ENCODE measurements at places on chromosomes 11 and 22.

- peak; percentile 24 for DNase-seq
These were observed 250.3 kb upstream of the TBCEL start for GRCh38 chr11:120773501-120774031.

DNA sequence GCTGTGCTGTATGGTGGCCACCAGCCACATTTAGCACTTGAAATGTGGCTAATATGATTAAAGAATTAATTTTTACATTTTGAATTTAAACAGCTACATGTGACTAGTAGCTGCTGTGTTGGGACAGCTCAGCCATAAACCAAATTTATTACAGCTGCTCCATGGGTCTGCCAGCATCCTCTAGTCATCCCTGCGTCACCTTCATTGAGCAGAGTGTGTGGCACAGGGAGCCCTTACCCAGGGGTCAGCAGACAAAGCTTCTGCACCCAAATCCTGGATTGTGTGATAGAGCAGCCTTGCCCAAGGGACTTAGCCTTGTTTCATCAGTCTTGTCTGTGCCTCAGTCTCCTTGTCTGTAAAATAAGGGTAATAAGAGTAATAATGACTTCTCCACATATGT, 19.4 kb upstream of the ACCSL start:
- DNase-seq, result no peak

DNA sequence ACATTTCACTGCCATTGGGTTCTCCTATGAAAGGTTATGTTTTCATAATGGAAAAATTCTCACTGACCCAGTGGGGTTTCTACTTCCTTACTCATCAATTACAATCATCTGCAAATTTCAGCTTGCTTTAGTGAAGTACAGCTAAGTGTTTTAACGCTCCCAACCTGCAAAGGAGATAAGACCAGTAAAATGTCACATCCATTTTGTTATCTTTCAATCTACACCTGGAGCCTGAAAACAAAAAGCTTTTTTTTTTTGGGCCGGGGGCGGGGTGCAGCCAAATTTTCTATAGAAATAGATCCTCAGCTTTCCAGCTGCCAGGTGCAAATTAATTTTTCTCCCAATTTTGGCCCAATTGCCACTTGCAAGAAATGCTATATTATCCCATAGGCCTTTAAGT, 40.6 kb downstream of the CADM1 start:
- no peak for DNase-seq

GRCh38 chr22:46042786-46043185, 65.8 kb upstream of the WNT7B start:
- DNase-seq, result no peak

GRCh38 chr22:27554106-27554811, 247.3 kb downstream of the MN1 start:
- no peak for DNase-seq

GRCh38 chr11:37967635-37968034, 1369.6 kb upstream of the RAG2 start:
- DNase-seq, result no peak

- DNase-seq, result no peak
These were observed 425 bp upstream of the KDELR3 start for GRCh38 chr22:38467438-38467903.

DNA sequence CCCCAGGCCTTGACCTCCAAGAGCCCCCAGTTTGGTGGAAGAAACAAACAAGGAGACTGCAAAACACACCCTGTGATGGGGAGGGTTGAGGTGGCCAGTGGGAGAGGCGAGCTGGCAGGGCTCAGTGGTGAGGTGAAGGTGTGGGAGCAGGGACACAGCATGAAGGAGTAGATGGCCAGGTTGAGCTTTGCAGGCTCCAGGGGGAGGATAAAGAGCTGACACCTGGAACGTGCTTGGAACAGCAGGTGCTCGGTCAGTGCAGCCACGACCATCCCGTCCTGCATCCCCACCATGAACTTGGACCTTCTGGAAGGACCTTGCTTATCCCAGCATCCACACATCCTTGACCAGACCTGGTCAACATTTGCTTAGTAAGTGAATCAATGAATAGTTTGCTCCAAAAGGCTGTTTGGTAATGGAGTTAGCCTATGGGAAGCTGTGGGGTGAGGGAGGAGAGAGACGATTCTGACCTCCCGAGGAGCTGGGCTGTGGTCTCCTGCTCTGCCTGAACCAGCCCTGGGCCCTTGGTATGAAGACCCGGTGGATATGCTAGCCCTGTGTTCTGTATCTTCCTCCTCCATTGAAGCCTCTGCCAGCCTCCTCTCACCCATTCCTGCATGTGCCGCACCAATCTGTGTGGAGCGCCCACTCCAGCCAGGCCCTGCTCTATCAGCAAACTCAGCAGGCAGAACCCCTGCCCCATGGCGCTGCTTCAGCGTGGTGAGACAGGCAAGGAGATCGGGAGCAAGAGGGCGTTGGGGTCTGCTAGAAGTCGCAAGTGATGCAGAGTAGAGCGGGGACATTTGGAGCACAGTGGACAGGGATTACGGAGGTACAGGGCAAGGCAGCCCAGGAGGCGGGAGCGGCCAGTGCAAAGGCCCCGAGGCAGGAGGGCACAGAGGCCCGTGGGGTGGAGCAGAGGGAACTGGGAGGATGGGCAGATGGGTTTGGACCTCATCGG, 9.9 kb downstream of the LINC01488 start:
- no peak for DNase-seq

- no peak for DNase-seq
These were observed 9.6 kb upstream of the UCP3 start for GRCh38 chr11:74018331-74019005.

- no peak for DNase-seq
These were observed 240.5 kb upstream of the API5 start for GRCh38 chr11:43071338-43071737.

DNA sequence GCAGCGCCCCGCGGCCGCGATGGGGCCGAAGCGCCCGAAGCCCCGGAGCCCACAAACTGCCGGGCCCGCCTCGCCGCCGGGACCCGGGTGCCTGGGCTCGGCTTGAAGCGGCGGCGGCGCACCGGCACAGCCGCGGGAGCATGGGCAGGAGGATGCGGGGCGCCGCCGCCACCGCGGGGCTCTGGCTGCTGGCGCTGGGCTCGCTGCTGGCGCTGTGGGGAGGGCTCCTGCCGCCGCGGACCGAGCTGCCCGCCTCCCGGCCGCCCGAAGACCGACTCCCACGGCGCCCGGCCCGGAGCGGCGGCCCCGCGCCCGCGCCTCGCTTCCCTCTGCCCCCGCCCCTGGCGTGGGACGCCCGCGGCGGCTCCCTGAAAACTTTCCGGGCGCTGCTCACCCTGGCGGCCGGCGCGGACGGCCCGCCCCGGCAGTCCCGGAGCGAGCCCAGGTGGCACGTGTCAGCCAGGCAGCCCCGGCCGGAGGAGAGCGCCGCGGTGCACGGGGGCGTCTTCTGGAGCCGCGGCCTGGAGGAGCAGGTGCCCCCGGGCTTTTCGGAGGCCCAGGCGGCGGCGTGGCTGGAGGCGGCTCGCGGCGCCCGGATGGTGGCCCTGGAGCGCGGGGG, 346 bp downstream of the FJX1 start:
- peak; percentile 57 for DNase-seq

DNA sequence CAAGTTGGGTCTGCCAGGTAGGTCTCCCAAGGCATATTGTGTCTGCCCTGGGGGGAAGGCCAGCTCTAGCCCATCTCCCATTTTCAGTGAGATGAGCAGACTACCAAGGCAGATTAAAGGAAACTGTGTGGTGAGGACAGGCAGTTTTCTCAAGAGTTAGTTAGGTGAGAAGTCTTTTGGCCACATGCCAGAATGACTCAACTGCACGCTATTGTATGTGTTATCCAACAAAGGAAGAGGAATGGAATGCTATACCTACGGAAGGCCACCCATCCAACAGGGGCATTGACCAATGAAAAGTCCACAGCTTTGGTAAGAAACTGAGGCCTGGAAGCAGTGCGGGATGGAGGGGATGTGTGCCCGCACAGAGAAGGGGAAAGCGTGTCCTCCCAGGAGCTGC, 941.7 kb downstream of the NTM start:
- DNase-seq, result no peak

DNA sequence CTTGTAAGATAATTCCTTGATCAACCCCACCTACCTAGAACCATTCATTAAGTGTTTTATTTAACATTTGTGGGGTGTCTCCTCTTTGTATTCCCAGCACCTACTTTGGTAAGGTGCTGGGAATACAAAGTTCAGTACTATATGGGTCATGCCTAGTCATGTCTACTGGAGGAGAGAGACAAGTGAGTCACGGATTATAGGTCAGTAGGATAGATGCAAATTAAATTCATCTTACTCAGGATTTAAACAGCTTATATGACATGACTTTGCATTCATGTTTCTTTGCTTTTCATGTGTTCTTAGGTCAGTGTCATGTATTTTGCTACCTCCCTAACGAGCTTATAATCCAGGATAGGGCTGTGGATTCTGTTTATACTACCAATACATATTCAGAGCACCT, 3.4 kb upstream of the FADS1 start:
- no peak for DNase-seq

GRCh38 chr22:20238536-20238900, 29.6 kb downstream of the RTN4R start:
- DNase-seq, result peak; percentile 96

- DNase-seq, result no peak
These were observed 4.4 kb downstream of the NAGA start for GRCh38 chr22:42066126-42066761.

DNA sequence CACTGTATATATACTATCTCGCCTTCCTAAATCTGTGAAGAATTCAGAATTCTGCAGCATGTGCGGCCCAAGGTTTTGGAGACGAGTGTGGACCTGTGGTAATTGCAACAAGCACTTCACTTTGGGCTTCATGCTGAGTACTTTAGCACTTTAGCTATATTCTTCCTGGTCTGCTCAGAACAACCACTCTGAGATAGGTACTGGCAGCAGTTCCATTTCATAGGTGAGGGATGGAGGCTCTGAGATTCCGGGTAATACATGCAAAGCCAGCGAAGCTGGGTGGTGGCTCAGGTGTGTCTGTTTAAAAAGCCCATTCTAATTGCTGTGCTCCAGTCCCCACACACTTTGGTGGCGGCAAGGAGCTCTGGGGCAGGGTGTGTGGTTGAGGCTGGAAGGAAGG, 6.4 kb downstream of the ELF5 start:
- no peak for DNase-seq

DNA sequence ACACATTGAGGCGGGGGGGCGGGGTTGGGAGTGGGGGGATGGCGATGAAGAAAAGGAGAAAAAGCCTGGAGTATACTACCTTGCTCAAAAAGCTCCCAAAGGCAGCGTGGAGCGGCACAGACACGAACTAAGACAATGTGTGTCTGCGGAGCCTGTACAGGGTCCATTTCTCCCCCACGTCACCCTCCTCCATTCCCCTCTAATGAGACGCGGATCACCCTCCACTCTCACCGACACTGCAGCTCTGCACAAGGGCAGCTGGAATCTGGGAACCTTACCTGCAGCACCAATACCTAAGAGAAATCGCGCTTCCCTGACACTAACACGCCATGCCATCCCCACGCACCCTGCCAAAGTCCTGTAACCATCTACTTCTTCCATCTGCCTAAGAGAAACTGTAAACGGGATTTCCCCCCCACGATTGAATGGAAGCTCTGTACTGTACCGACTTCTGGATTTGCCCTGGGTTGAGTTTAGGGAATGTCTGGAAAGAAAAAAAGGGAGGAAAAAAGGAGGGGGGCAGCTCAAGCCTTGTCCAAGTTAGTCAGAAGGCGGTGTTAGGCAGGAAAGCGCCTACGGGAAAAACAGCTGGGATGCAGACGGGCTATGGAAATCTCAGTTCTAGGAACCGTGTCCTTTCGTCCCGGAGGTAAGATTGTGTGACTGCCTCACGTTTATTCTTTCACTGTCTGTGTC, 125.7 kb upstream of the C11orf58 start:
- DNase-seq, result no peak

DNA sequence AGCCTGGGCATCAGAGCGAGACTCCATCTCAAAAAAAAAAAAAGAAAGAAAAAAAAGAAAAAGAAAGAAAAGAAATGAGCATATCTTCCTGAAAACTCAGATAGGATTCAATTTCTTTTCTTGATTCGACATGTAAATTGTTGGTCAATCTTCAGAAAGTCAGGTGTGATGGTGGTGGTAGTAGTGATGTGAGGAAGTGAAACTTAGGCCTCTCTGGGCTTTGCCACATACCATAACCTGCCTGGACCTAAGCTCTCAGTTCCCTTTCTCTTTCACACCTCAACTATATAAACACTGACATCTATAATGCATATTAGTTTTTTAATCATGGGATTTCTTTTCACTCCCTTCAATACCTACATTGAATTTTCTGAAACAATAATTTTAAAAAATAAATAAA, 98.0 kb upstream of the TBCEL start:
- peak; percentile 87 for DNase-seq

DNA sequence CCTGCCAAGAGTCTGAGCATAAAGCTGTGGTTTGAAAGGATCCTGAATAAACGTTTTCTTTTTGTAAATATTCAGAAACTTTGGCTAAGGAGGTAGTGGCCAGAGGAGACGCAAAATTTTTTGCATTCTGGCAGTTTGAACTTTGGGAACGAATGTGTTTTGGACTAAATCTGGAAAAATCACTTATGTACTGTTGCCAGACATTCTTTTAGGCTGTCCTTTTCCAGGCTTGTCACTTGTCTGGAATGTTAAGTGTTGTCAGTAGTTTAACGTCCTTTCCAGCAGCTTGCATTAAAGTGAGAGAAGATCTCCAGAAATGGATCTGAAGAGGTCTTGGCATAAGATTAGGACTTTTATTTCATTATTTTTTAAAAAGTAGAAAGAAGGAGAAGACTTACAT, 18.5 kb downstream of the SPECC1L start:
- DNase-seq, result no peak

DNA sequence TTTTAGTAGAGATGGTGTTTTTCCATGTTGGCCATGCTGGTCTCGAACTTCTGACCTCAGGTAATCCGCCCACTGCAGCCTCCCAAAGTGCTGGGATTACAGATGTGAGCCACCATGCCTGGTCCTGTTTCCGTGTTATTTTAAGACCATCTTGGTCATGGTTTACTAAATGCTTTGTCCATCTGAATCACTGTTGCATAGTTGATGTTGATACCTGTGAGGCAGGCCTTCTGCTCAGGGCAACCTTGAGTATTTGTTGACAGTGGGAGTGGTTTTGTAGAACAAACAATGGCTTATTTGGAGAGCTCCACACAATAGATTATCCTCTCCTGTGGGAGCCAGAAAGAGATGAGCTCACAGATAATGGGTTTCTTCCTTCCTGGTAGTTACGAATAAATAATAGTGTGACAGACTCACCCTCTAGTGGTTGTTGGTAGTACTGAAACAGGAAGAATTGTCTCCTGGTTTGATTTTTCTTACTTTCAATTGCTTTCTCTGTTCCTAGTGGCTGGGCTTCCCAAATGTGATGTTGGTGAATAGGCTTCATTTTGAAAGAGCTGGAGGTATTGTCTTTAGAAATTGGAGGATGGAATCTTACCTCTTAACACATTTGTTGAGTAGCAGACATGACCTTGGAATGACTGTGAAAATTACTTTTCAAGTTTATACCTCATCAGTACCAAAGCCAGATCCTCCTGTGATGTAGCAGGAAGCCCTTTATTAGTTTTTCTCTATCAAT, 39.0 kb downstream of the CTNND1 start:
- peak; percentile 61 for DNase-seq

DNA sequence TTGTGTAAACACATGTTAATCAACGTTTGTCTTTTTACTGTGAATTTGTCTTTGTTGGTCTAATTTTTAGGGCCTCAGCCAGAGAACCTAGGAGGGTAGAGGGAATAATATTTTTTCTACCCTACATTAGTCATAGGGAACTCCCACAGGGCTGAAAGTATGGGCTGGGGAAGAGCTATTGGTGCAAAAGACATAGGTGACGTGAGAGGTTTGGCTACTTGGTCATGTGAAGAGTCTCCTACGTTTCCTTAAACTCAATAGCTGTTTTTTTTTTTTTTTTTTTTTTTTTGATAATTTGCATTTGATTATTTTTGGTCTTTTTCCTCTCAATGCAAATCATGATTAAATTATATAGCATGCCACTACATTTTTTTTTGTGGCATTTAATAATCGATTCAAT, 15.9 kb upstream of the MMP7 start:
- DNase-seq, result no peak

Data from GM19239 (cell line).